Effector CD4-positive, alpha-beta T cell (primary cell): ENCODE measurements at places on chromosomes 1 and 21.
A peak's percentile ranks its signal among the peaks of the same experiment; 100 is the strongest.

DNA sequence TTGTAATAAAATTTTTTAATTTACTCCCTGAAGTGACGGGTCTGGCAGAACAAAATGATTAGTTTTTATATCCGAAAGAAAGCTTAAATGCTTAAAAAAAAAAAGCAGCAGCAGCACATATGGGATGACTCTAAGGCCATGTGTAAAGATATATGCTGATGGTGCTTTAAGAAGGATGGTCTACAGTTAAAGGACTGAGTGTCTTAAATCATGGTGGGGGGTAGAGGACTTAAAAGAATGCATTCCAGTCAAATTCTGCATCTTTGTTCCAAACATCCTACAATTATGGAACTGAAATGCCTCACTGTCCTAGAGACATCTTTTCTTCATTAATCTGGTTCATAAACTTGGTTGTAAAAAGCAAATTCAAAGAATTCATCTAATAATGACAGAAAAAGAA is 7.0 kb downstream of the KDM5B start:
- DNase-seq, result no peak

DNA sequence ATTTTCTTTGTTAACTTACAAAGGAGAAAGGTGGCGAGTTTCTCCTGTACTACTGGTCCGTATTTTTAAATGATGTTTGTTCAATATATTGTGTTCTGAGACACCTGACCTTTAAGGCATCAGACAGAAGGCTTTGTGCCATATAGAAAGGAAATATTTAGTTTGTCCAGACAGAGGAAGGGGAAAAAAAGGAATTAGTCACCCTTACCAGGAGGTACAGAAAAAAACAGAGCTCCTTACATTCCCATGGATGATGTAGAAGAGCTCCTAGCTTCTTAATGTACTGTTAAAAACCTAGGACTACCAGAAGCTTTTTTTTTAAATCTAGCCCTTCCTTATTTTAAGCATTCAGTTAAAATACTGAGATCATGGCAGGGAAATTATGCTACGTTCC is 12.4 kb upstream of the PODN start:
- no peak for DNase-seq

DNA sequence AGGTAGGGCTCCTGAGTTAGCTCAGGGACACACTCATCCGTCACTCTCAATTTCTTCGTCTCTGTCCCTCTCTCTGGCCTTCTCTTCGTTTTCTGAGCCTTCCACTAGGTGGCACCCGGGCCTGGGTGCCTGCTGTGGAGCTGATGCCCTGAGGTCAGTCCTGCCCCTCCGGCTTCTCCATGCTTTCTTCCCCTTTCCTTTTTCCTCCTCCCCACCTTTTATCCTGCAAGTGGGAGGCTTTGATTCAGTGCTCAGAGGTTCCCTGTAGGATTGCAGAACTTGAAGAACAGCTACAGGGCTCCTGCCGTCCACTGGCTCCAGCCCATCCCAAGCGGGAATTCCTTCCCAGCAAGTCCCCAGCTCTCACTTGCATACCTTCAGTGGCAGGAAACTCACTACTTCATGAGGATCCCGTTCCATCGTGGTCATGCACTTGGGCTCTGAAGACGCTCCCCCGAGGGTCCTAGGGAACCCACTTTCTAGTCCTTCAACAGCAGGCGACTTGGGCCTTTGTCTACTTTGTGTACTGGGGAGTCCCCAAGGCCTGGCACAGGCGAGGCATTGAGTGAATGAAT is 45.6 kb downstream of the SRRM1 start:
- DNase-seq, result peak; percentile 43

DNA sequence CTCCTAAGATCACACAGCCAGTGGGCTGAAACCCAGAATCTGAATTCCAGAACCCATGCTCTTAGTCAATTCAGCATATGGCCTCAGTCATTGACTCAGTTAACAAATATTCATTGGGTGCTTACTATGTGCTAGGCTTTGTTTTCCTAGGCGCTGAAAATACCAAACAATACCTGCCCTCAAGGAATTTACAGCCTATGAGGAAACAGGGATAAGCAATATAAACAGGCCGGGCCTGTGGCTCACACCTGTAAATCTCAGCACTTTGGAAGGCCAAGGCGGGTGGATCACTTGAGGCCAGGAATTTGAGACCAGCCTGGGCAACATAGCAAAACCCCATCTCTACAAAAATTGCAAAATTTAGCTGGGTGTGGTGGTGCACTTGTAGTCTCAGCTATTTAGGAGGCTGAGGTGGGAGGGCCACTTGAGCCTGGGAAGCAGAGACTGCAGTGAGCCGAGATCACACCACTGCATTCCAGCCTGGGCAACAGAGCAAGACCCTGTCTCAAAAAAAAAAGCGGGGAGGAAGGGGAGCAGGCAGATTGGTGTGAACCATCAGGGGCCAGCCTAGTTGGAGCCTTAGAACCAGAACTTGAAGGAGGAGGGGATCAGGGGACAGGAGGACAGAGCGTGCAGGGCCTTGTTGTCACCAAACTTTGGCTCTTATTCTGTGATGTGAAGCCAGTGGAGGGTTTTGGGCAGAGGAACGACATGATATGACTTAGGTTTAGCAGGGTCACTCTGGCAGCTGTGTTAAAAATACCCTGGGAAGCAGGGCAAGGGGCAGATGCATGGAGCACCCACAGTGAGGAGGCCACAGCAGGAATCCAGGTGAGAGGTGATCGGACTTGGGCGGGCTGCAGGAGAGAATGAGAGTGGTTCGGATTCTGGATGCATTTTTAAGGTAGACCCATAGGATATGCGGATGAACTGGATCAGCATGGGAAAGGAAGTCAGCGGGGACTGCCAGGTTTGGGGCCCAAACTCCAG is 5.8 kb downstream of the TINAGL1 start:
- DNase-seq, result no peak

DNA sequence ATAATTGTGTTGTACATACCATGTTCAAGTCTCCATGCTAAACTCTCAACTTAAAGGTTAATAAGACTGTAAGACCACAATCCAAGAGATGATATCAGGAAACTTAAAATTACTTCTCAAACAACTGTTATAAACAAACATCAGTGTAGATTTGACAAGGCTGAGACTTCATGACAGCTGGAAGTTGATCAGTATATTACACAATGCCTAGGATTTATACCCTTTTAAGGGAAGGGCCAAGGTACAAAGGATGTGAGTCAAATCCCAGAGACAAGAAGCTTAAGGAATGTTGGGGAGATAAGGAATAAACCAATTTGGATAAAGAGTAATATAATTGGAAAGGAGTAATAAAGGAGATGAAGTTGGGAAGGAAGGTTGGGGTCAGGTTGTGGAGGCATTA is 98.8 kb downstream of the LBR start:
- no peak for DNase-seq

DNA sequence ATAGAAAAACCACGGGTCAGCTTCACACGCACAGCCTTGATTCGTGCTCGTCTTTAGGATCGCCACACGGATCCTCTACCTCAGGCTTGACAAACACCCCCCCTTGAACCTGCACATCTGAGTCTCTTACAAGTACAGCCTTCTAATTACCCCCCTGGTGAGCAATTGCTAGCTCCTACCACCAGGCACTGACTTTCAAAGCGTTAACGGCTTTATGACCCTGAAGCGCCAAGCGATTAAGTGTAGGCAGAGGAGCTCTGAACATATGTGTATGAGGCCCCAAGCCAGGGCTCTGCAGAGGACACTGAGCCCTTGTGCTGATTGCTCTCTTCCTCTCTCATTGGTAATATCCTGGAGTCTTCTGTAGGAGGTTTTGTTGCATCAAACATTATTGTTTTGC is 55.7 kb upstream of the EPHA8 start:
- DNase-seq, result no peak

- no peak for DNase-seq
These were observed 84.5 kb downstream of the POU2F1 start for GRCh38 chr1:167305059-167305705.

DNA sequence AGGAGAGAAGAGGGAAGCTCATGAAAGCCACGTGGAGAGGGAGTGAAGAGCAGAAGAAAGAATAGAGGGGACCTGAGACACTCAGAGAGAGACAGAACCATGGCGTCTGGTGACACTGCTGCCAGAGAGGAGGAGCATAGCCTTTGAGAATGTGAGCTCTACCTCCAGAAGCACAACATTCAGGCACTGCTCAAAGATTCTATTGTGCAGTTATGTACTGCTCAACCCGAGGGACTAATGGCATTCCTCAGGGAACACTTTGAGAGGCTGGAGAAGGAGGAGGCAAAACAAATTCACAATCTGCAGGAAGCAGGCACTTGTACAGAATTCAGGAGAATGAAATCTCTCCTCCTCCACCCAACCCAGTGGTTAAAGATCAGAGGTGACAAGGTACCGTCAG is 45.1 kb downstream of the BTBD8 start:
- DNase-seq, result no peak
